Stomach (tissue), 19 donors: ENCODE measurements at places on chromosomes 6 and 20.

GRCh38 chr20:2135013-2135412, 33.4 kb downstream of the STK35 start:
- no peak overlapping the region for H3K4me3 ChIP-seq
- H3K27ac ChIP-seq: no peak overlapping the region
- H3K36me3 ChIP-seq: no peaks in the 10 kb centered on the region
- no peak for DNase-seq

GRCh38 chr20:5222919-5223634, 93.7 kb downstream of the PROKR2 start:
- DNase-seq: peak; percentile 76
- H3K36me3 ChIP-seq: no peaks in the 10 kb centered on the region
- H3K27ac ChIP-seq: no peak overlapping the region

DNA sequence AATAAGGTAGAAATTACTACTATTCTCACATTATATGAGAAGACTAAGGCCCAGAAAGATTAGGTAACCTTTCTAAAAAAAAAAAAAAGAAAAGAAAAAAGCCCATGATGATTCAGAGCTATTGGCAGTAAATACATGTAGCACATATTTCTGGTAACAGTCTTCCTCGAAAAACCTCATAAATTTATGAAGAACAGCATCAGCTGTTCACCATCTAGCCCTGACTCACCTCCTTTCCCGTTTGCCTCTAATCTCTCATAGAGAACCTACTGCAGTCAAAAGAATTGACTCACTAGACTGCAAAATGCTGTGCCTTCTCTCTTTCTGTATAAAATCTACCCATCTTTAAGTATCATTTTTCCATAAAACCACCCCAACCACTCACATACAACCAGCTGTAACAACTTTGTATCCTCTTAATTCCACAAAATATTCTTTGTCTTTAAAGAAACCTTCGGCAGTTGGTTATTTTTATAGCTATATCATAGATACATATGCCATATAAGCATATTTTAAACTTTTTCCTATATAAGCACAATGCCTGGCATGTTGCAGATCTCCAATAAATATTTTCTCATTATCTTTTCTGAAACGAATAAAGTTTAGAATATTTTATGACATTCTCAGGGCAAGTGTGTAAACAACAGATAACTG, 152.7 kb upstream of the ENPP5 start:
- H3K27ac ChIP-seq: no peak overlapping the region
- no peaks in the 10 kb centered on the region for H3K27me3 ChIP-seq
- no peak overlapping the region for H3K4me3 ChIP-seq
- H3K36me3 ChIP-seq: no peaks in the 10 kb centered on the region

DNA sequence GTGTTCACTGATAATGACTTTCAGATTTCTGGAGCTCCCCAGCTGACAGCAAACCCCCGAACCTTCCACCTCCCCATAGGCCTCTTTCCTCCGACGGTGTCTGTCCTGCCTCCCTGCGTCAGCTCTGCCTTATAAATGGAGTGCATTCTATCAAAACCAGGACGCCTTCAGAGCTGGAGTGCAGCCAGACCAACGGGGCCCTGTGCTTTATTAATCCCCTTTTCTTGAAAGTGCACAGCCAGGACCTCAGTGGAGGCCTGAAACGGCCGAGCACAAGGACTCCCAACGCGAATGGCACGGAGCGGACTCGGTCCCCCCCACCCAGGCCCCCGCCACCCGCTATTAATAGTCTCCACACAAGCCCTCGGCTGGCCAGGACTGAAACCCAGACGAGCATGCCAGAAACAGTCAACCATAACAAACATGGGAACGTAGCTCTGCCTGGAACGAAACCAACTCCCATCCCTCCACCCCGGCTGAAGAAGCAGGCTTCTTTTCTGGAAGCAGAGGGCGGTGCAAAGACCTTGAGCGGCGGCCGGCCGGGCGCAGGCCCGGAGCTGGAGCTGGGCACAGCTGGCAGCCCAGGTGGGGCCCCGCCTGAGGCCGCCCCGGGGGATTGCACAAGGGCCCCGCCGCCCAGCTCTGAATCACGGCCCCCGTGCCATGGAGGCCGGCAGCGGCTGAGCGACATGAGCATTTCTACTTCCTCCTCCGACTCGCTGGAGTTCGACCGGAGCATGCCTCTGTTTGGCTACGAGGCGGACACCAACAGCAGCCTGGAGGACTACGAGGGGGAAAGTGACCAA, 42.3 kb upstream of the NAA20 start:
- H3K36me3 ChIP-seq: peaks cover 8% of the 10 kb centered on the region
- H3K4me1 ChIP-seq: peaks cover 54% of the 10 kb centered on the region
- peak overlapping the region; percentile 67 for H3K4me3 ChIP-seq
- peak; percentile 94 for DNase-seq
- peak overlapping the region; percentile 88 for H3K27ac ChIP-seq
- H3K27me3 ChIP-seq: no peaks in the 10 kb centered on the region
